ENCODE measurements at places on chromosomes 13 and 19. TPM values are rescaled to one million over a fixed set of nuclear protein-coding genes. Genes with fewer than 3 reads are reported as not detected.

- H3K36me3 ChIP-seq: peaks cover 21% of the 10 kb centered on the region
- DNase-seq: no peak
- no peak overlapping the region for H3K27ac ChIP-seq
Measured at GRCh38 chr19:4701557-4701956, 22.1 kb downstream of the DPP9 start.

NALCN gene
- not detected for total RNA-seq

GRCh38 chr13:22195726-22196125 lies 524.9 kb downstream of the FGF9 start:
- H3K4me3 ChIP-seq: no peak overlapping the region
- H3K27ac ChIP-seq: no peak overlapping the region
- H3K36me3 ChIP-seq: peaks cover 6% of the 10 kb centered on the region
- H3K4me1 ChIP-seq: no peaks in the 10 kb centered on the region
- DNase-seq: no peak

GRCh38 chr13:94312511-94313216 lies 166.8 kb downstream of the DCT start:
- H3K4me1 ChIP-seq: peaks cover 9% of the 10 kb centered on the region
- H3K27me3 ChIP-seq: no peaks in the 10 kb centered on the region
- no peak overlapping the region for H3K27ac ChIP-seq

DNA sequence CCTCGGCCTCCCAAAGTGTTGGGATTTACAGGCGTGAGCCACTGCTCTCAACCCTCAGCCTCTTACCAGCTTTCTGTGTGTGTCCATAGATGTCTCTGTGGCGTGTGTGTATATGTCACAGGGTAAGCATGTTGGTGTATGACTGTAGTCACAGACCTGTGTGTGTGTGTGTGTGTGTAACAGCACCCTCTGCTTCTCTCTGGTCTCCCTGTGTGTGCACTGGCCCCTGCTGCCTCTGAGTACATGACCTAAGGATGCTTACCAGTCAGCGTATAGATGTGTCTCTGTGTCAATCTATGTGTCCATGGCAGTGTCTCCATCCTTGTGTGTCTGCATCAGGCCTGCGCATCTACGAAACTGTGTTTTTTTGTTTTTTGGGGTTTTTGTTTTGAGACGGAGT lies 5.6 kb downstream of the AXL start:
- peaks cover 23% of the 10 kb centered on the region for H3K4me1 ChIP-seq
- no peak for DNase-seq
- H3K27ac ChIP-seq: no peak overlapping the region
- H3K27me3 ChIP-seq: peaks cover 42% of the 10 kb centered on the region
- no peak overlapping the region for H3K4me3 ChIP-seq

DNA sequence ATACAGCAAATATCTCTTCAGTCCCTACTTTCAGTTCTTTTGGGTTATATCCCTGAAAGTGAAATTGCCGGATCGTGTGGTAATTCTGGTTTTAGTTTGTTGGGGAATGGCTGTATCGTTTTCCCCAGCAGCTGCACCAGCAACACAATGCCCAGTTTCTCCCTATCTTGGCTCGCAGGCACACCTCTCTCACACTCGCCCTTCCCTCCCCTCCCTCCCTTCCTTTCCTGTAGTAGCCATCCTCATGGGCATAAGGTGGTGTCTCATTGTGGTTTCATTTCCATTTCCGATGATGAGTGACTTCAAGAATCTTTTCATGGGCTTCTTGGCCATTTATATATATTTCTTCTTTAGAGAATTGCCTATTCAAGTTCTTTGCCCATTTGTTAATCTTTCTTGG lies 8.6 kb upstream of the GPR18 start:
- no peak overlapping the region for H3K4me3 ChIP-seq
- DNase-seq: no peak
- peaks cover 60% of the 10 kb centered on the region for H3K4me1 ChIP-seq
- no peak overlapping the region for H3K27ac ChIP-seq

TLE6 gene
- 2.4 TPM for total RNA-seq

TEX29 gene
- 0.46 TPM for total RNA-seq

CGB5 gene
- not detected for total RNA-seq

LRFN3 gene
- total RNA-seq: 7.1 TPM

DNA sequence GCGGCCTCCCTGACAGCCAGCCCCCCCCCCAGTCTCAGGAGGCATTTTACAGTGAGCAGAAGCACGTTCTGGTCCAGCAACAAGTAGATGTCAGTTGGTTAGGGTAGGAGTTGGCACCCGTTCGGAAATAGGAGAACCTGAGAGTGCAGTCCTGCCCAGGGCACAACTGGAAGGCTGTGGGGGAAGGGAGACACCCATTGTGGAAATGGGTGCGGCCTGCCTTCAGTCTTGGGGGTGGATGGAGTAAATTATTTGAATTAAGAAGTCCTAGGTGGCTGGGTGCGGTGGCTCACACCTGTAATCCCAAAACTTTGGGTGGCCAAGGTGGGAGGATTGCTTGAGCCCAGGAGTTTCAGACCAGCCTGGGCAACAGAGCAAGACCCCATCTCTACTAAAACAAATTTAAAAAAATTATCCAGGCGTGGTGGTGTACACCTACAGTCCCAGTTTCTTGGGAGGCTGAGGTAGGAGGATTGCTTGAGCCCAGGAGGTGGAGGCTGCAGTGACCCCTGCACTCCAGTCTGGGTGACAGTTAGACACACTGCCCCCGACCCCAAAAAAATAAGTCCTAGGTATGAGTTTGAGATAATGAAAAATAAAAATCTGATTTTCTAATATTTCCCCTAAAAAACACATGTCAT lies 1.2 kb downstream of the CIRBP start:
- H3K27me3 ChIP-seq: peaks cover 4% of the 10 kb centered on the region
- H3K36me3 ChIP-seq: peaks cover 44% of the 10 kb centered on the region

DNA sequence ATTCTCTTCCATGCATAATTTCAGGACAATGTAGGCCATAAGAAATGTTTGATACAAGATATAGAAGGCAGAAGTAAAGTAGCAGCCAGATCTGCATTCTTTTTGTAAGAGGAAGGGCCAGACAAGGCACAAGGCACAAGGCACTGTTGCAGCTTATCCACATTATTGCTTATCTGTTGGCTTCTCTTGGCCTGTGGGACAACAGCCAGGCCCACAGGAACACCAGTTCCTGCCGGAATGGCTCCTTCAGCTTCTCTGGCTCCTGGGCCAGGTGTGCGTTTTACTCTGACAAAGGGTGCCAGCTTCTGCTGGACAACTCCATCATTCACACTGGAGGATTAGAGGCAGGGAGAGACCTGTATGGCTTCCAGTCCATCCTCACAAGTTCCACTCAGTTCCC lies 29.2 kb downstream of the GPR180 start:
- no peaks in the 10 kb centered on the region for H3K27me3 ChIP-seq
- no peak overlapping the region for H3K4me3 ChIP-seq
- H3K4me1 ChIP-seq: no peaks in the 10 kb centered on the region
- peaks cover 23% of the 10 kb centered on the region for H3K36me3 ChIP-seq
- H3K27ac ChIP-seq: no peak overlapping the region
- no peak for DNase-seq

DNA sequence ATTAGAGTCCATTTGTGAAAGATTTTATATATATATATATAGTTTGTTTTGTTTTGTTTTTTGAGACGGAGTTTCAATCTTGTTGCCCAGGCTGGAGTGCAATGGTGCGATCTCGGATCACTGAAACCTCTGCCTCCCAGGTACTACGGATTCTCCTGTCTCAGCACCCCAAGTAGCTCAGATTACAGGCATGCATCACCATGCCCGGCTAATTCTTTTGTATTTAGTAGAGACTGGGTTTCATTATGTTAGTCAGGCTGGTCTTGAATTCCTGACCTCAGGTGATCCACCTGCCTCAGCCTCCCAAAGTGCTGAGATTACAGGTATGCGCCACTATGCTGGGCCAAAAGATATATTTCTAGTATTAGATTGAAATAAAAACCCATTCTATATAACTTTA lies 4.0 kb upstream of the ZNF701 start:
- no peak overlapping the region for H3K27ac ChIP-seq
- peaks cover 10% of the 10 kb centered on the region for H3K4me1 ChIP-seq
- DNase-seq: no peak

IRS2 gene
- total RNA-seq: 1.9 TPM

- H3K27me3 ChIP-seq: peaks cover under 1% of the 10 kb centered on the region
- DNase-seq: no peak
- H3K4me3 ChIP-seq: no peak overlapping the region
- no peaks in the 10 kb centered on the region for H3K36me3 ChIP-seq
Measured at GRCh38 chr13:45316338-45316737, 24.6 kb downstream of the TPT1 start.

GRCh38 chr19:39339674-39340073 lies 2.5 kb upstream of the SAMD4B start:
- H3K36me3 ChIP-seq: peaks cover 12% of the 10 kb centered on the region
- peak overlapping the region; percentile 84 for H3K27ac ChIP-seq
- DNase-seq: no peak
- no peaks in the 10 kb centered on the region for H3K27me3 ChIP-seq
- H3K4me1 ChIP-seq: peaks cover 54% of the 10 kb centered on the region

- DNase-seq: no peak
- no peak overlapping the region for H3K27ac ChIP-seq
- H3K27me3 ChIP-seq: no peaks in the 10 kb centered on the region
Measured at GRCh38 chr19:30334841-30335240, 37.3 kb upstream of the ZNF536 start.

DNA sequence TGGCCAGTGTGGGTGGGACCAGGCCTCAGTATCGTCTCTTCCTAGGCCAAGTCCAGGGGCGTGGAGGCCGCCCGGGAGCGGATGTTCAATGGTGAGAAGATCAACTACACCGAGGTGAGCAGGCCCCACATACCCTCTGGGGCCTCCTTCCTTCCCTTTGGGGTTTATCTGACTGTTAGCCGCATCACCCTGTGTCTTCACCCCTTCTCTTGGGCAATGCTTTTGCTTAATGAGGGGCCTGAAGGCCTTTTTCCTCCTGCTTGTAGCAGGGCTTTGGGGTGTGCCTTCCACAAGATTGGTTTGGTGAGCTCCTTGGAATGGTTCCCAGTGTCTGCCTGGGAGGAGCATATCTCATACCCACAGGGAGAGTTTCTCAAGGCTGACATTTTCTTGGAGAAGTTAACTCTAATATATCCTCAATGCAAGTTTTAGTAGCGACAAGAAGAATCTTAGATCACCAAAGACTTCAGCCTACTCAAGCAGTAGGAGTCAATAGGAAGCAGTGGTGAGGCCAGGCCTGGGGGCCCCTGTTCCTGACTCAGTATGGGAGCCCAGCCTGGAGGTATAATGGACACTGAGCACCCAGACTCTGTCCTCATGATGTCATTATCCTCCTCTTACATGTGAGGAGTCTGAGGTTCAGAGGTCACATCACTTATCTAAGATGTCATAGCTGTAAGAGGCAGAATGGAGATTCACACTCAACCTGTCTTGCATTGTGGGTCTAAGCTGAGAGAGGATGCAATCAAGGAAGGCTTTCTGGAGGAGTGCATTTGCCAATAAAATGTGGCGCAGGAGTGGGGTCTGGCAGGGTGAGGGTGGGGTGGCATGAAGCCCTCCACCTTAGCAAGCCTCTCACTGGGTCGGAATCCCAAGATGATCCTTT lies 2.0 kb downstream of the GPI start:
- peaks cover 57% of the 10 kb centered on the region for H3K36me3 ChIP-seq
- H3K27ac ChIP-seq: peak overlapping the region; percentile 71
- DNase-seq: no peak
- H3K27me3 ChIP-seq: no peaks in the 10 kb centered on the region
- H3K4me3 ChIP-seq: peak overlapping the region; percentile 89

ZIC2 gene
- not detected for total RNA-seq

DNA sequence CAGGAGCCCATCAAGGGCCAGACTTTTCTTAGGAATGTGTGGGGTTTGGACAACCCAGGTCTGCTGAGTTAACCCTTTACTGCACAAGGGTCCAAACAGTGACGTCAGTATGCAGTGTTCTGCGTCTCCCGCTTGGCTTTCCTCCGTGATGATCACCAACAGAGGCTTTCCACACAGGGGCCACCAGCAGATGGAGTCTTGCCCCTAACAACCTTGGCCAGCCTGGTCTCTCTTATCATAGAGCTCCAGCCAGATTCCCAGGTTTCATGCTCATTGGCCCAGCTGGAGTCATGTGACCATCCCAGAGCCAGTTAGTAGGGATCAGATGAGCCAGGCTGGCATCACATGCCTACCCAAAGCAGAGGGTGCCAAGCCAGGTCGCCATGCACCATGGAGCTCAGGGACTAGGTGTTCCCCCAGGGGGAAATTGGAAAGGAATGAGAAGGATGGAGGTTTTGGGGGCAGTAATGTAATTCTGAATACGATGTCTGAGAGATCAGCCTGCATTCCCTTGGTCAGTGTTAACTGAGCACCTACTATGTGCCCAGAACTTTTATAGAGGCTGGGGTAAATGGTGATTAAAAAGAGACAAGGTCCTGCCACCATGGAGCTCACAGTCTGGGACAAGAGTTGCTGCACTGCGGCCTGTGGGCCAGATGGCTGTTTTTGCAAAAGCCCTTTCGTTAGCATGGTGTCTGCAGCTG lies 61.2 kb downstream of the MYH14 start:
- peaks cover 25% of the 10 kb centered on the region for H3K27me3 ChIP-seq
- no peak for DNase-seq
- no peaks in the 10 kb centered on the region for H3K36me3 ChIP-seq
- no peak overlapping the region for H3K4me3 ChIP-seq

DNA sequence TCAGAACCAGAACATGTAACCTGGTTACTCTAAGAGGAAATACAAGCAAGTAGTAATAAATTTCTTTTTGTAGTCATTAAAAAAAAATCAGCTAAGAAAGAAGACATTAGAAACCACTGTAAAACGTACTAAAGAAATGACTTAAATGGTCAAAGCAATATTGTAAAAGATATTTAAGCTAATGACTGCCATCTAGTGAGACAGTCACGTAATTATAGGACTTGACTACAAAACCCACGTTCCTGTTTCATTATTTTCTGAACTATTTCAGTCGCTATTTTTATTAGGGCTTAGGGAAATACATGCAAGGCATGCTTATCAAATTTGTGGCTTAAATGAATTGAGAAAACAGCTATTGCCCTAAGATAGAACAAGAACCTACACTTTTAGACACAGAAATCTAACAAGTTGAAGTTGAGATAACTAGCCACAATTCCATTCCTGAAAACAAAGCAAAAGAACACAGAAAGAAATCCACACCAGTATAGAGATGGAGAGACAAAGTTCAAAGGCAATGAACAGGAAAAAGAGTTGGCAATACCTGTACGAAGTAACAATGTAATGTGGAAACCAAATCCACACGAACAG lies 17.9 kb downstream of the ALG5 start:
- H3K4me3 ChIP-seq: no peak overlapping the region
- no peak overlapping the region for H3K27ac ChIP-seq
- peaks cover 2% of the 10 kb centered on the region for H3K4me1 ChIP-seq
- no peaks in the 10 kb centered on the region for H3K27me3 ChIP-seq
- DNase-seq: no peak

GRCh38 chr13:98474761-98475160 lies 102.1 kb downstream of the STK24 start:
- no peak for DNase-seq
- H3K36me3 ChIP-seq: peaks cover 61% of the 10 kb centered on the region
- H3K27me3 ChIP-seq: no peaks in the 10 kb centered on the region
- no peak overlapping the region for H3K27ac ChIP-seq
- H3K4me1 ChIP-seq: peaks cover 62% of the 10 kb centered on the region
